ENCODE measurements at places on chromosomes 11 and 22. TPM values are rescaled to one million over a fixed set of nuclear protein-coding genes. Genes with fewer than 3 reads are reported as not detected.

The RIMBP3C gene
- total RNA-seq: not detected

The PDE3B gene
- total RNA-seq: 18.6 TPM

The OR51E2 gene
- not detected for total RNA-seq

The C11orf65 gene
- total RNA-seq: 0.64 TPM

The DCHS1 gene
- 16.6 TPM for total RNA-seq

The GPHA2 gene
- total RNA-seq: not detected

The DDX25 gene
- total RNA-seq: not detected

The ANKRD49 gene
- total RNA-seq: 6.1 TPM
